T-helper 22 cell (primary cell): ENCODE measurements at places on chromosomes 6 and 20.

DNA sequence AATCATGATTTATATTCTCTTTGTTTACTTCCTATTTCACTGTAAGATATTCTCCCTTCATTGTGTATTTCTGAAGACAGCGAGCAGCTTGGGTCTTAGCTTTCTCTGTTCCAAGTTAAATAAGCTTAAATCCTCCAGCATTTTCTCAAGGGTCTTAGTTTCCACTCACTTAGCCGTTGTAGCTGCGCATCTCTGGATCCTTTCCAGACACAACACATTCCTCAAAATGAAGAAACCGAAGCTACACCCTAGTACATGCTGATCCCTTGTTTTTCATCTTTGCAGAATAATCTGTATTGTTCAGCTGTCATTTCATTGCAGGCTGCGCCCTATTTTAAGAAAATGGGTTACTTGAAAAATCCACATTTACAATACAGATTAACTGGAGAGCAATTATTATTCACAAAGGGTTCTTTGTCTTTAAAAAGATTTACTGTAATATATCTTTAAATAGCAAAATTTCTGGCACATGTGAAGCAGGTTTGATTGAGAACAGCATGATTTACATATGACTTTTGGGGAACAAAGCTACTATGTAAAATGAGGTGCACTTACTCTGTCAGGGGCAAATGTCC, 375.8 kb downstream of the QKI start:
- no peak for DNase-seq

GRCh38 chr20:33709905-33710541, 10.1 kb downstream of the PXMP4 start:
- DNase-seq = no peak

- DNase-seq = no peak
Observed at GRCh38 chr6:127348028-127348661, 4.7 kb upstream of the ECHDC1 start.

GRCh38 chr6:126440923-126441322, 101.0 kb downstream of the CENPW start:
- no peak for DNase-seq

DNA sequence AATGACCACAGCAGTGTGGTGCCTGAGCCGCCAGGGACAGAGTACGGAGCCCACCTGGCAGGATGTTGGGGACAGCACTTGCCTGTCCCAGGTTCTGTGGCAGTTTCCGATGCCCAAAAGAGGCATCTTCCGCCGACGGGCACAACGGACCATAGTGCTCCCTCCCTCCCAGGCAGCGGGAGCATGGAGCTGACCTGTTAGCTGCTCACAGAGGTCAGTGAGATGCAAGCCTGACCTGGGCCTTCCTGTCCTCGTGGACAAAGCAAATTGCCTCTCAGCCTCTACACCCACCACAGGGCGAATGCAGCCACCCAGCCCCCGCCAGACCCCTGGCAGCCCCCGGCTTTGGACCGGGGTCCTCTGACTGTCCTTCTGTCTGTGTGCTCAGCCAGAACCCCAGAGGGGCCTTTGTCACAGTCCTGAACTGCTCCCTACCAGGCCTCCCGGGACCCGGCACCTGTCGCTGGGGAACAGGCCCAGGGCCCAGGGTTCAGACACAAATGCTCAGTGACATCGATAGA, 16.2 kb upstream of the FRMD1 start:
- no peak for DNase-seq

DNA sequence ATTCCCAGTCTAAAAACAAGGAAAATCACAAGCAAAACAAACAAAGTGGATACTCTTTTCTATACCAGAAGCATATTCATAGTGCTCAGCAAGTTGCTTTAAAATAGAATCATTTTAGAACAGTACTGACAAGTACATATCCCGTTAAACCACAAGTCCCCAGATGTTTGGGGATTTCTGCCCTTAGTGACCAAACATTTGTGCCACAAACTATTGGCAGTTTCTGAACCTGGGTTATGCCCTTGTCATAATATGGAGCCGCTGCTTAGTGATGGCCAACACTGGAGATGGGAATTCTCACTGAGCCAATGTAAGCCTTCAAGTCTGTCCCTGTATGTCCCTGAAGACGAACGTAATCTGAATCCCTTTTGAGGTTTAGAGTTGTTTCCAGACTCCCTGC, 436.7 kb upstream of the JAG1 start:
- DNase-seq = no peak

DNA sequence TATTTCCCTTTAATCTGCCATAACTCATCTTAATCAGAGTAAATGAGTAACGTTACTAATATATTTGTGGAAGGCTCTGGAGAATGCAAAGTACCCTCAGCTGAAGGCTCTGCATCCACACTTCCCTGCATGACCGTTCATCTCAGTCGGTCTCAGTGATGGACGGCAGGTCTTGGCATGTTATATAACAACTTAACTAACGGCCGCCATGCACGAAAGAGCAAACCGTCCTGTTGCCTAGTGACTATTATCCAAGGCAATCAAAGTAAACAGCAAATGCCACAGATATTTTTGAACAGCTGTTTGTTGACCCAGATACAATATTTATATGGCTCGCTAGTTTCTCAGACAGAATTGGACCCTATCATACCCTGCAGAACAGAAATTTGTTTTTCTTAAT, 194.9 kb upstream of the SMLR1 start:
- DNase-seq = no peak

GRCh38 chr20:17421493-17421892, 109.7 kb downstream of the BFSP1 start:
- no peak for DNase-seq
